T-helper 22 cell (primary cell): ENCODE measurements at places on chromosomes 7 and 10.

- DNase-seq = no peak
These were observed 56.8 kb downstream of the TPST1 start for GRCh38 chr7:66261941-66262340.

DNA sequence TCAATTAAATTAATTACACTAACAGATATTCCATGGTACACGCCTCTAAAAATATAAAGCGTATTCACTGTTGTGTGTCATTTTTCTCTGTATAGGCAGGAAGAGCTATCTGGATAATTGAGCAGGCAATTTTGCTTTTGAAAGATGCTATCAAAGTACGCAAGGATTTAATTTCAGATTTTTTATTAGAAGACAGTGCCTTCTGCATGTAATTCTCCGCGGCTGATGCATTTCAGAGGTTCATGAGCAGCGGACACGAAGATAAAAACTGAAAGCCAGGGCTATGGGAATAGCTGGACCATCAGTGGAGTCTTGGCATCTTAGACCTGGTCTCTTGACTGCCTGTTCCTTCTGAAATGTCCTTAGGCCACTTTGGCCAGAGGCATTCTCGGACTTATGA is 35.7 kb upstream of the SDK1 start:
- DNase-seq = no peak

- DNase-seq = no peak
These were observed 111.5 kb upstream of the ADAM12 start for GRCh38 chr10:126499744-126500143.

DNA sequence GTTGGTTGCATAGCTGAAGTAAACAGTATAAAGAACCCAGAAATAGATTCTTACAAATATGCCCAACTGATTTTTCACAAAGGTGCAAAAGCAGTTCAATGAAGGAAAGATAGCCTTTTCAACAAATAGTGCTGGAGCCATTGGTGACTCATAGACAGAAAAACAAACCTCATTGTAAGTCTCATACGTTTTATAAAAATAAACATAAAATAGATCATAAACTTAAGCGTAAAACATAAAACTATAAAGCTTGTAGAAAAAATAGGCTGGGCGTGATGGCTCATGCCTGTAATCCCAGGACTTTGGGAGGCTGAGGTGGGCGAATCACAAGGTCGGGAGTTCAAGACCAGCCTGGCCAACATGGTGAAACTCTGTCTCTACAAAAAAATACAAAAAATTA is 318.8 kb upstream of the IGFBP3 start:
- DNase-seq = no peak

DNA sequence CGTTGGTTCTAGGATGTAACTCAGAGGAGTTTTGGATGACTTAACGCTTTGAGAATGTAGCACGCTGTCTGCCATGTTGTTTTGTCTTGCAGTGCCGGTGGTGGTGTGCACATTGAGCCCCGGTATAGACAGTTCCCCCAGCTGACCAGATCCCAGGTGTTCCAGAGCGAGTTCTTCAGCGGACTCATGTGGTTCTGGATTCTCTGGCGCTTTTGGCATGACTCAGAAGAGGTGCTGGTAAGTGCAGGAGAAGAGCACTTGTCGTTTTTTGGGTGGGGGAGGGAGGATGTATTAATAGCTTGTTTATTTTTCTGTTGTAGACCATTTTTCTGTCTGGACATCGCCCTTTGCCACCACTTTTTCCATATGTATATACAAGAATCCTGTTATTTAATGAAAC is 6.3 kb downstream of the NDUFB2 start:
- DNase-seq = no peak

DNA sequence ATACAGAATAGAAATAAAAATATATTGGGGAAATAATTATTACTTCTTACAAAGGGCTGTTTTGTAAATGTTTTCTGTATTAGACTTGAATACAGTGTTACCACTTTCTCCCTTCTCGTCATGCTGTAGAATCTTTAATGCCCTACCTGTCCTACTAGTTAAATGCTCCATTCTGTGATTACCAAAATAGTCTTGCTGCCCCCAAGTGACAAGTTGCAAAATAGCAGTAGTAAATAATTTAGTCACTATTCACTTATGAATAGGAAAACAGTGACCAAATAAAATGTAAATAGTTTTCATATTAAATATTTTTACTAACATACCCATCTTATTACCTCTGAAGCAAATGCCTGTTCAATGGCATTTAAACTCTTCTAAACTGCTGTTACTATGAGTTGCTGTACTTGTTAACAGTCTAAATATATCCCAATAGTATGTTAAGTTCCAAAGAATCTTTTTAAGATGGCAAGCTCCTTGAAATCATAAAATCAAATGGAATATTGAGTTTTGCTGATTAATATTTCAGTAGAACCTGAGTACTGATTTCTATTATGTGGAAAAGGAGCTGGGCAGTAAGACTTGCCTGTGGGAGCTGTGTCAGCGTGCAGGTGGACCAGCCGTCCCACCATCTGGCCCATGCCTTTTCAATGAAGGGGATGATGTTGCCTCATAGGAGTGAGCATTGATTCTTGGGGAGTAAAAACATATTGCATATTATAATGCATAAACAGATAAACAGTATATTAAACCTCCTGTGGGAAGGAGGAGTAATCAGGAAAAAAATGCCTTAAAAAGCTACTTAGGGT is 18.1 kb upstream of the OIT3 start:
- no peak for DNase-seq

DNA sequence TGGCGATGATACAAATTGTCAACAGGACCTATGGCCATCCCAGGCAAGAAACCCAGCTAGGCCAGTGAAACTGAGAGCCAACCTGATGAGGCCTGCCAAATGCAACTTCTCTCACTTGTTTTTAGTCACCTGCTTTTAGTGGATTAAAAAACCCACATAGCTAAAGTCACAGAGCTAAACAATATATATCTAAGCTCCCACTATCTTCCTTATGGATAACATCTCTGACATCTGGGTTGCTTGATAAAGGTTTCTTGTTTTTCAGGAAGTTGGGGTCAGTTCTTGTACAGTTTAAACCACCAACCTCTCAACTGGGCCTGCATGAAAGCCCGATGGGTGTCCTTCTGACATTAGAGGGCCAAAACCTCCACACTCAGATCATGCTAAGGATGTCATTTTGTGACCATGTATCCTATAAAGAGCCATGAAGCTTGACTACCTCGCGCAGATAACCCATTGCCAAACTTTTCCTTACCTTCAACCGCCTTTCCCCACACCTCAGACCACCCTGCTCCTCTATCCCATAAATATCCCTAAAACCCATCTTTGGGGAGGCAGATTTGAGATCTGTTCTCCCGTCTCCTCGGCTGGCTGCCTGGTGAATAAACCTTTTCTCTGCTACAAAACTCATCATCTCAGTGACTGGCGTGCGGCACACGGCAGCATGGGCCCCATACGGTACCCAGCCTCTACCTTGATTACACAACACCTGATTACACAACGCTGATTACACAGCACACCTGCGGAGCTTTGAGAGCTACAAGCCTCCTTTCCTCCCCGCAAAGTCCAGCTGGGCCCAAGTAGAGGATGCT is 797 bp upstream of the STMP1 start:
- DNase-seq = no peak

GRCh38 chr10:48634198-48634983 is 29.5 kb upstream of the ARHGAP22 start:
- no peak for DNase-seq

DNA sequence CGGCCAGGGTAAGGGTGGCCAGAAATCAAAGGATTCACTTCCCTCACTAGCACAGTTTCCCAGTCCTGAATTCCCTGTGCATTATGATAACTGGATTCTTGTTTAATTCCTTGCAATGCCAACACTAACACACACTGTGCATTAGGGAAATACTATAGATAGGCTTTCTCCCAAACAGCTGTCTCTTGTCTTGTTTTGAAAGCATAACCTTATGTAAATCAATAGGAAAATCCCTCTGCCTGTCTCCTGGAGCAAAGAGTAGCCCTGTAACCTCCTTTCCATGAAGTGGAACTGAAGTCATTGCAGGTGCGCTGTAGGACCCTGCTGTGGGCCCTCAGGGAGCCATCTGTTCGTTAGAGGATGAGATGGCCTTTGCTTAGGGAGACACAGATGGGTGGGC is 82.8 kb upstream of the FAM171A1 start:
- DNase-seq = no peak

GRCh38 chr10:67171970-67172369 is 246.1 kb downstream of the LRRTM3 start:
- DNase-seq = no peak
